NCI-H526 treated with DMSO at 0.1 percent for 48 hours (cell line): ENCODE measurements at places on chromosomes 3 and 15.

GRCh38 chr3:177361081-177361938 is 164.0 kb upstream of the TBL1XR1 start:
- DNase-seq, result no peak

DNA sequence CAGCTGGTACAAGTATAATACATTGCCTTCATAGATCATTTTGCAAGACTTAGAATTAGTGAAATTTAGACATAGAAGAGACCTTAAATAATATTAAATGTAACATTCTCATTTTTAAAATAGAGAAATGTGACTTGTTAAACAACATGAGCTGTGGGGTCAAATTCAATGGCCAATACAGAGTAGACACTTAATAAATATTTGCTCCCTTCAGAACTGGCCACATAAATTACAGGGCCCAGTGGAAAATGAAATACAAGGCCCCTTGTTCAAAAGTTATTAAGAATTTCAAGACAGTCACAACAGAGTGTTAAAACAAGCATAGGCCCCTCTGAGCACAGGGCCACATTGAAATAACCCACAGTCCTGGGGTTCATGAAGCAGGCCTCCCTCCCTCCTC is 58.1 kb upstream of the PHLDB2 start:
- no peak for DNase-seq

DNA sequence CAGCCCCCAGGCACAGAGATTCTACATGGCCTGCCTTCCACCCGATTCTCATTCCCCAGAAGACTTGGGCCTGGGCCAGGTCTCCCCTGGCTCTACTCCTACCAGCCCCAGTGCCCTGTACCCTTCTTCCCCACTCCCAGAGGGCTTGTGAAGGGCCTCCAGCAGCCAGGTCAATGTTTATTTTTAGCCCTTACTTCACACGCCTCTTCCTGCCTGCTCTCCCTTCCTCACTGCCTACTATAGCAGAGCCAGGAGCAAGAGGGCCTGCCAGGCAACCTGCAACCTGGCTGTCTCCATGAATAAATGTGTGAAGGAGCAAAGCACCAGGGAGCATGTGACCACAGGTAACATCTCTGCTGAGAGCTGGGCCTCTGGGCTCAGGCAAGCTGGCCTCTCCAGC is 26.4 kb upstream of the APEH start:
- DNase-seq, result no peak

DNA sequence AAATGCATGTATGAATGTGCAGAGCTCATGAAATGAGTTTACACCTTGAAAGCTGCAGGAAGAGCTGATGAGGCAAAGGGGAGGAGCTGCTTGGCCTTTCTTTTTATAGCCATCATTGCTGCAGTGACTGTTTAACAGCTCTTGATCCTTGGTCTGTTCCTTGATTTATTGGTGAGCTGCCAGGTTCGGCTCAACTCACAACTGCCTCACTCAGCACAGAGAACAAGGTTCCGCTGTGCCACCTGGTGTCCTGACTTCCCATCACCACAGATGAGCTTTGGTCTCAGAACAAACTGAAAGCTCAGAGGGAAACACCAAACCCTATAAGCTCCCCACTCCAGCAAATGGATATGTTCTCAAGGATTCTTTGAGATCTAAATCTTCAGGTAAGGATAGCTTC is 626.1 kb downstream of the MAGI1 start:
- no peak for DNase-seq

DNA sequence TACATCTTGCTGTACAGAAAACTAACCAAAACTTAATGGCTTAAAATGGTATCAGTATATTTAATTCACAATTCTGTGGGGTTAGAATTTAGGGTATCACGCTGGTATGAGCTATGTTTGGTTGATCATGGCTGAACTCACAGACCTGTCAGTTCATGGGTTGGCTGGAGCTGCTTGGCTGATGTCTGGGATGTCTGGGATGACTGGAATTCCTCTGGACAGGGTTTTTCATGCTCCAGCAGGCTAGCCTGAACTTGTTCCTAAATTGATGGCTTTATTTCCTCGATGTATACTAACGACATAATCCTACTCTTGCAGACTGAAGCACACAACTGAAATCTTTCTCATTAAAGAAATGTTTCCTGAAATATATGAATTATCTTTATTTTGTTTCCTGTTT is 338.9 kb upstream of the GBE1 start:
- DNase-seq, result no peak

GRCh38 chr3:122786066-122786465 is 7.6 kb downstream of the HSPBAP1 start:
- no peak for DNase-seq

DNA sequence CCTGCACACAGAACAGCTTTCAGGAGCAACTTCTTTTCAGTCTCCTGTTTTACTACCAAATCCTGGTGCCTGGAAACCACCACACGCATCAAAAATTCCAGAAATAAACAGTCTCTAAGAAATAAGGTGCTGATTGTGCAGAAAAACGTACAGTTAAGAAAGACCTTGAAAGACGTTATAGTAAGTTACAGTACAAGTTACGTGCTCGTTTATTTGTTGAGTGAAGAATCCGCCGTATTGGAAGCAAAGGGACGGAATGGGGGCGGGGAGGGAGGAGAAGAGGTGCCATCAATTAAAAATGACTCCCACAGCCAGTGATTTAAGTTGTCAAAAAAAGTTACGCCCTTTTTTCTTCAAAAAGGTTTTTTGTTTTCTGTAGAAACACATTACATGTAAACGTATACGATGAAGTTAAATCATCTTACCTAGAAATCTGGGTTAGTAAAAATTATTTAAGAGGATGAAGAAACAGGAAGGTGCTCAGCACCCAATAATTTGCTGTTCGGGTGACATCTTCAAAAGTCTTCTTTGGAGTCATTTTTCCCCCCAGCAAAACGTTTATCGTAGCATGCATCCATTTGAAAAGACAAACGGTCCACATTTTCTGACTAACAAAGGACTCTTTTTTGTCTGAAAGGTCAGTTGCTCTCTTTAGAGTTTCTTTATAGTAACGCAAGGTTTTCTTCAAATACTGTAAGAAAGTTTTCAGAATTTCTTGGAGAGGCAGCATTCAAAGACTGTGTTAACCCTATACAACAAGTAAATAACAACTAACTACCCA is 782 bp upstream of the UACA start:
- DNase-seq, result no peak
